Stimulated activated CD8-positive, alpha-beta memory T cell treated with anti-CD3 and anti-CD28 coated beads, Interleukin-4, amount 100 ng/mL, for 4 hours (primary cell): ENCODE measurements at places on chromosomes 1 and 21.

DNA sequence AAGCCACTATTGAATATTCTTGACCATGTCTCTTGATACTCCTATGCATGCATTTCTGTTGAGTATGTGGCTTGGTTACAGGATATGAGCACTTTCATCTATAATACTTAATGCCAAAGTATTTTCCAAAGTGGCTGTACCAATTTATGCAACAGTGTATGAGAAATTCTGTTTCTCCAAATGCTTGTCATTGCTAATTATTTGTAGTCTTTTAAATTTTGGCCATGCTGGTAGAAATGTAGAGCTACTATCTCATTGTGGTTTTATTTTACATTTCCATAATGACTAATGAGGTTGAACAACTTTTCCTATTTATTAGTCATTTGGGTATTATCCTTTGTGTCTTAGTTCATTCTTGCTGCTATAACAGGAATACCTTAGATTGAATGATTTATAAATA is 71.4 kb upstream of the TSPAN2 start:
- no peak for DNase-seq

- DNase-seq: no peak
Measured at GRCh38 chr1:198918920-198919319, 280.1 kb downstream of the PTPRC start.

- no peak for DNase-seq
Measured at GRCh38 chr1:204192046-204192445, 4.2 kb downstream of the KISS1 start.

DNA sequence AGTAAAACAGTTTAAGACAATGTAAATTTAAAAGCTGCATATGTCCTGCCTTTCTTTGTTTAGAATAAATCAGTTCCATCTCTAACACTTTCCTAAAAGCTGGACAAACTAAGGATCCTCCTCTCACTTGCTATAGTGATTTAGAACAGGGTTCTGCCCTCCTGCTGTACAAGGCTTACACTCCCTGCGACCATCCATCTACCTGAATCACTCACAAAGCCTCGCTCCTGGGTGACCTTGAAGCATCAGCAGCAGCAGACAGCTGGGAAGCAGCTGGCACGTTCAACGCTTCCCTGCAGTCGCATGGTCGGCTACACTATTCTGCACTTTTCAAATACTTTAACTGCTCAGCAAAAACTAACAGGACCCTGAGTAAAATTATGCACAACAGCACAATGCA is 128.0 kb downstream of the NTPCR start:
- DNase-seq: no peak

DNA sequence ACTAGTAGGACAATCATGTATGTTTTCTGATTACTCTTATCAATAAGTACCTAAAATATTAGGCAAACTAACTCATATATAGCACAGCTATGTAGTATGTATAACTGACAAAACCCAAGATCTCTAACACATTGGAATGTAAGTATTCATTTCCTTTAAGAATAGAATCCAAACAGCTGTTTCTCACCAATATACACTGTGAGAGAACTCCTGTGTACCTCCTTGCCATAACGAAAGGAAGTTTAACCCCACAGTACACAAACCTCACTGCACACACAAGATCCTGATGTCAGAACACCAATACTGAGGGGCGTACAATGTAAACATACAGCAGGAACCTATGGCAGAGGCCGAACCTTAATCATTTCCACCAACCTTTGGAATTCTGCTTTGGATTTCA is 113.0 kb downstream of the SMYD3 start:
- no peak for DNase-seq

DNA sequence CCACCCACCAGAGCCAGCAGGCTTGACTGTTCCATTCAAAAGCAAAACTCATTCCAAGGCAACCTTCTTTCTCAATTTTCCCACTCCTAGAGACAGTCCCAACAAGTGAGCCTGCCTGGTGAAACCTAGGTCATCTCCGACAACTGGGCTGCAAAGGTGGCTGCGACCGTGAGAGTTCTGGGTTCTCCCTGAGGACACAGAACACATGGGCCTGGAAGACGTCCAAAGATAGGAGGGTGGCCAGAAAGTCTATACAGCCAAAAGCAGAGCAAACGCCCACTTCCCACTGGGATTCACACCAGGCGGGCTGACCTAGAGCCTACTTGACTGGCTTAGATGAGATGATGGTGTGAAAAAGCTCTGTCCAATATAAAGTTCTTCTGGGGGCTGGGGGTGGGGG is 90.2 kb upstream of the GRIK3 start:
- no peak for DNase-seq

GRCh38 chr1:88466011-88466410 is 218.1 kb upstream of the PKN2 start:
- DNase-seq: no peak

DNA sequence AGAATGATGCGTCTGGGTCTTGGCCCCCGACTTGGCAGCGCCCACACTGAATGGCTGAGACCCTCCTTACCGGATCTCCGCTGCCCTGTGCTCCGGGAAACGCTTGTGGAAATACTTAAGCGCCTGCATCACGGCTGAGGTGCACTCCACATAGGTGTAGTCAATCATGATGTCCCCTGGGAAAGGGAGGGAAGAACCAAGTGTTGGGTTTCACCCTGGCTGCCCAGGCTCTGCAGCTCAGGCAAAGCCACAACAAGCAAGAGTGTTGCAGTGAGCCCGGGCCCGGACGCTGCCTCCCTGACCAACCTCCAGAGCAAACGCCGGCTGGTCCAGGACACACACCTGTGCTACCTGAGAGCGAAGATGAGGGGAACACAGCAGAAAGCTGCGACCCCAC is 21.5 kb upstream of the SPATC1L start:
- no peak for DNase-seq

DNA sequence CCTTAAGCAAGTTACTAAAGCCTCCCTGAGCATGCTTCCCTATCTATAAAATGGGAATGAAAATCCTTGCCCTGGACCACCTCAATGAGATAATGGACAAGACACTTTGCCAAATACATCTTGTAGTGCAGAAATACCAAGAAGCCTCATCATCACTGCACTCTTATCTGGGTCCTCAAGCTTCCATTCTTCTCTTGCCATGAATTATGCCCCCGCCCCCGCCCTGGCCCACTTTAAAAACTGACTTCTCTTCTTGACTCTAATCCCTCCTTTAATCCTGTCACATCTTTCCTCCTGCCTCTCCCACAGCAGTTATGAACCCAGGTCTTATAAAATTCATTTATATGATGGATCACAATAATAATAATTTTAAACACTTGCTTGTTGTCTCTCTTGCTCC is 14.8 kb downstream of the ARHGEF11 start:
- DNase-seq: no peak

GRCh38 chr1:65495137-65495536 is 74.7 kb downstream of the LEPR start:
- DNase-seq: no peak

DNA sequence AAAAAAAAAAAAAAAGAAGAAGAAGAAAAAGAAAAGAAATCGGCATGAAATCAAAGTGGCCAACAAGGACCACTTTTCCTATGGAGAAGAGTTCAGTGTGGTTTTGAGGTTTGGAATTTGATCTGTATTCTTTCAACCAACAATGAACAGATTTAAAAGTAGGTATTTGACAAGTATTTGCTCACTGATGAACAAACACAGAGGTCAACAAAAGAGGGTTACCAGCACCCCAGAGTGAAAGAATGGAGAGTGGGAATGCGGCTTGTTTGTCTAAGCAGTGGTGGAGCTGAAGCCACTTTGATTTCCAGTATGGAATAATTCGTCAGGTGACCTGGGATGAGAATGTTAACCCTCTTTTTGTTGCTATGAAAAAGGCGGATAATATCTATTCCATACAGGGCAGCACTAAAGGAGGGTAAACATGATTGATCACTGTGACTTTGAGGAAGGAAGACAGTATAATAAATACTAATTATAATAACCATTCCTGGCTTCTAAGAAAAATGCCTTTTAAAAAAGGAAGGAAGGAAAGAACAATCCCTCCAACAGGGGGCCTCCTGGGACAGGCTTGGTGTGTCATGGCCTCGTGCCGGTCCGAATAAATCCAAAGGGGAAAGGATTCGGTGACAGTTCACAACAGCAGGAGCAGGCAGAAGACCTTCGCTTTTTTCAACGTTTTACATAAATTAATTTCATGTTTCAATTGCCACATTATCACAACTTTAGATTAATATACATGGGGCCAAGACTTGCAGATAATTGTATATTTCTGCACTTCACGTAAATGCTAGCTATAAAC is 37.2 kb upstream of the SIM2 start:
- DNase-seq: no peak

GRCh38 chr1:243672539-243673074 is 177.4 kb downstream of the AKT3 start:
- no peak for DNase-seq

- DNase-seq: no peak
Measured at GRCh38 chr1:24289937-24290595, 29.1 kb upstream of the GRHL3 start.

GRCh38 chr1:27646676-27647075 is 11.7 kb upstream of the FGR start:
- DNase-seq: no peak

DNA sequence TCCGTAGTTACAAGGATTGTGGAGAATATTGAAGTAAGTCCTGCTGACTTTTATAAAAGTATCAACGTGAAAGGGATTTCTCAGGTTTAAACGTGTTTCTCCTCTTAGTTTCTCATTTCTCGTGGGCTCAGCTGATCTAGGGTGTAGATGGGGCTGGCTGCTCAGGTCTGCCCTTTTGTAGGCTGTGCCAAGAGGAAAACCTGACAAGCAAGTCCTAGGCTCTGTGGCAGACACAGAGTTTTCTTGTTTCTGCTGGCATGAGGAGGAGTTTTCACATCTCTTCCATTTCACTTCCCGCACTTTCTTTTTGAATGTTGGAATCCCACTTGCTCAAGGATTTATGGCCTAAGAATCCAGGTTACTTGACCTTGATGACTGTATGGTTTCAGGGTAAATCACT is 14.8 kb downstream of the VPS13D start:
- no peak for DNase-seq

GRCh38 chr1:50103615-50104081 is 5.1 kb upstream of the ELAVL4 start:
- no peak for DNase-seq

- DNase-seq: no peak
Measured at GRCh38 chr1:118136187-118136941, 48.7 kb downstream of the SPAG17 start.

- no peak for DNase-seq
Measured at GRCh38 chr1:95640746-95641145, 406.7 kb downstream of the RWDD3 start.

DNA sequence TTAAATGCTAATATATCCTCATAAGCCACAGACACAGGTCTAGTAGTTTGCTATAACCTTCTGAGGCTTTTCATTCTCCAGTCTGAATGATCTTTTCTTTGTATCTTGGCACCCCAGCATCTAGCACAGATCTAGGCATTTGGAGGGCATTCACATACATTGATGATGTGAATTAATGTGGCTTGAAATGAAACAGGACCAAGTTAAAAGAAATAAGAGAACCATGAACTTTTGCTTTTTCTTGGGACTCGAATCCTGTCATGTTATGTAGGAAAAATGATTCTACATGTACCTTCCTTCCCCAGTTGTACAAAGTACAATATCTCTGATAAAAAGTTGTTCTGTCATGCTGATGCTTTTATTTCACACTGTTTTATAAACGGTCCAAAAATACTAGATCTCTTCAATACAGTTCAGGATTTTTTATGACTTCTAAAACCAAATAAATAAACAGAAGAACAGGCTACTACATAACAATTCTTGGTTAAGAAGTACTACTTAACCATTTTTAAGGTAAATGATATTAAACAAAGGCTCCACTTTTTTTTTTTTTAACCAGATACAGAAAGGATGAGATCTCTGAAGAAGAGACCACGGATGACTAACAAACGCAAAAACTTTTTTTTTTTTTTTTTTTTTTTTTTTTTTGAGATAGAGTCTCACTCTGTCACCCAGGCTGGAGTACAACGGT is 3.0 kb downstream of the SORT1 start:
- DNase-seq: no peak

DNA sequence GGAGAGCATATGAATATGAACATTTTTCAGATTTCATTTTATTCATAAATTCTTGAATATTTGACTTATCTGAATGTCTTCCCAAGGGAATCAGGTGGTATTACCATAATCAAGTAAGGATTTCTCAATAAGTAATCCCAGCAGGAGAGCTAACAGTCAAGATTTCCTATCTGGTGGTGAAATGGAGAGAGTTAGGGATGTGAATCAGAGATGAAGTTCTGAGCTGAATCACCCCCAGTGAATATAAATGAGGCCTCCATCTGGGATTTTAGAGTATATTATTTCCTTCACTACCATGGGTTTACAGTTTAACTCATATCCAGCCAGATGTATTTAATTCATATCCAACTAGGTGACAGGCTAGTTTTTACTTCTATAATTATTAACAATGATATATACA is 61.5 kb upstream of the RGS2 start:
- no peak for DNase-seq

DNA sequence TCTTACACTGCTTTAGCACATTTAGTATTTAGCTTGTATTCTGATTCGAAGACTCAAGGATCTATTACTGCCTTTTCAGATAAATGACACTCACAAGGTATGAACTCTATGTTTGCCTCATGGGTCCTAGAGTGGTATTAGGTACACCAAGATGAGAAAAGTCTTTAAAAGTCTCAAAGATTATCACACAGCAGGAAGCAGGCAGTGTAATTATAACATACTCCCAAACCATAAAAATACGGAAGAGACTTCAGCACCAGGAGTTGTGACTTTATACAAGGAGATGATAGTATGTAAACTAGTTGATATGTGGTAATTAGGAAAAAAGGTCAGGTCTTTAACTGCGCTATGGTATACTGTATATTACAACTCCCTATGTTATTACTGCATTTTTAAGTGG is 11.2 kb upstream of the RCSD1 start:
- DNase-seq: no peak

DNA sequence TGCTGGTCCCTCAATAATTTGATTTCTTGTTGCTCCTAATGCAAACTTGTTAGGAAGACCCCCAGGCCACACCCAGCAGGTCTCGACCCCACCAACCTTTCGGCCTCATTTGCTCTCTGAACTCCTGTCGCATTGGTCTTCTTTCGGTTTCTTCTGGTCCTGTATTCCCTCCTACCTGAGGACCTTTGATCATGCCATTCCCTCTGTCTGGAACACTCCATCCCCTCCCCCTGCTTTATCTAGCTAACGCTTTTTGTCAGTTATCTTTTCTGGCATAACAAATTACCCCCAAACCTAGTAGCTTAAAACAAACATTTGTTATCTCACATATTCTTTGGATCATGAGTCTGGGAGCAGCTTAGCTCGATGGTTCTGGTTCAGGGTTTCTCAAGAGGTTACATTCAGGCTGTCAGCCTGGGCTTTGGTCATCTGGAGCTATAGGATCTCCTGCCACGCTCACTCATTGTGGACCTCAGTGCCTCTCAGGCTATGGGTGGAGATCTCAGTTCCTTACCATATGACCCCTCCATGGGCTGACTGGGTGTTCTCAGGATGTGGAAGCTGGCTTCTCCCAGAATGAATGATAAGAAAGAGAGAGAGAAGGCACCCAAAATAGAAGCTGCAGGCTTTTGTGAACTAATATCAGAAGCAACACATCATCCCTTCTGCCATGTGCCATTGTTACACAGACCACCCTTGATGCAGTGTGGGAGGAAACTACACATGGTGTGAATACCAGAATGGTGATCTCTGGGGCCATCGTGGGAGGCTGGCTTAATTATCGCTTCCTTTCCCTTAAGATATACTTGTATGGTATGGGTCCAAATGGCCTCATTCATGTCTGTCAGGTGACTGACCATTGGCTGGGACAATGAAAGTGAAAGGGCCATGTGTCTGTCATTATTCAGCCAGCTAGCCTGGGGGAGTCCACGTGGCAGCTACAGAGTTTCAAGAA is 29.1 kb upstream of the BCAR3 start:
- DNase-seq: no peak
